ENCODE measurements at places on chromosomes 3 and 15.

GRCh38 chr3:125032100-125032643, 23.6 kb downstream of the HEG1 start:
- no peak for DNase-seq

- no peak for DNase-seq
Observed at GRCh38 chr3:118729546-118729945, 305.1 kb downstream of the IGSF11 start.

DNA sequence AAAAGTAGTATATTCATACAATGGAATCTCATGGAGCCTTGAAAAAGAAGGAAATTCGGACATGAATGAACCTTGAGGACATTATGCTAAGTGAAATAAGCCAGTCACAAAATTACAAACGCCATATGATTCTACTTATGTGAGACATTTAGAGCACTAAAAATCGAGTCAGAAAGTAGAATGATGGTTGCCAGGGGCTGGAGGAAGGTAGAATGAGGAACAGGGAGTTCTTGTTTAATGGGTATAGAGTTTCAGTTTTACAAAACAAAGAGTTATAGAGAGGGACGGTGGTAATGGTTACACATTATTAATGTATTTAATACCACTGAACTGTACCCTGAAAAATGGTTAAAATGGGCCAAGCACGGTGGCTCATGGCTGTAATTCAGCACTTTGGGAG, 19.5 kb downstream of the UBXN7 start:
- no peak for DNase-seq

DNA sequence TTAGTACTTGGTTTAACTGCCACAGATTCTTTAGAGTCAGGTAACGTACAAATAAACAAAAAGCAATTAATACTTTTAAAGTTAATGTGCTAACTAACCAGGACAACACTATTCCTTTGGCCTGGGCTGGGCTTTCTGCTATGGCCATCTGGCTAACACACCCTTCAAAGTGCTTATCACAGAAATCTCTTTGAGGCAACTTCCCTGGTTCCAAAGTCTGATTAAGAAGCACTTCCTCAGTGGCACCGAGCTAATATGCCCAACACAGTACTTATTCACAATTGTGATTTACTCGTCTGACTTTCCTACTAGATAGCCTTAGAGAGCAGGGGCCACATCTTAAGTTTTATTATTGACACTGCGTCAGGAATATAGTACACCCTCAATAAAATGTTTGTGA, 191.4 kb downstream of the MEIS2 start:
- DNase-seq: no peak

DNA sequence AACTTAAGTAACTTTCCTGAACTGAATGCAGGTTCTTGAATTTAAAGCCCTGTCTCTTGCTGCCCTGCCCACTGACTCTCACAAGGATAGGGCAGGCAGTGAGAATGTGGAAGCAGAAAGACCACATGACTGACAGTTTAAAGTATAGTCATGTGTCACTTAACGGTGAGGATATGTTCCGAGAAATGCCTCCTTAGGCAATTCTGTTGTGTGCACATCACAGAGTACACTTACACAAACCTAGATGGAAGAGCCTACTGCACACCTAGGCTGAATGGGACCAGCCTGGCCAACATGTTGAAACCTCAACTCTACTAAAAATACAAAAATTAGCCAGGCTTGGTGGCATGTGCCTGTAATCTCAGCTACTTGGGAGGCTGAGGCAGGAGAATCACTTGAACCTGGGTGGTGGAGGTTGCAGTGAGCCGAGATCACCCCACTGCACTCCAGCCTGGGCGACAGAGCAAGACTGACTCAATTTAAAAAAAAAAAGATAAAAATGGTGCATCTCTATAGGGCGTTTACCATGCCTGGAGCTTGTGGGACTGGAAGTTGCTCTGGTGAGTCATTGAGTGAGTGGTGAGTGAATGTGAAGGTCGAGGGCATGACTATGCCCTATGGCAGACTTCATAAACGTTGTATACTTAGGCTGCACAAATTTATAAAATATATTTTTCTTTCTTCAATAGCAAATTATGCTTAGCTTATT, 18.9 kb upstream of the COPG1 start:
- DNase-seq: no peak

GRCh38 chr15:90106522-90107117, 4.4 kb upstream of the IDH2 start:
- DNase-seq: no peak

DNA sequence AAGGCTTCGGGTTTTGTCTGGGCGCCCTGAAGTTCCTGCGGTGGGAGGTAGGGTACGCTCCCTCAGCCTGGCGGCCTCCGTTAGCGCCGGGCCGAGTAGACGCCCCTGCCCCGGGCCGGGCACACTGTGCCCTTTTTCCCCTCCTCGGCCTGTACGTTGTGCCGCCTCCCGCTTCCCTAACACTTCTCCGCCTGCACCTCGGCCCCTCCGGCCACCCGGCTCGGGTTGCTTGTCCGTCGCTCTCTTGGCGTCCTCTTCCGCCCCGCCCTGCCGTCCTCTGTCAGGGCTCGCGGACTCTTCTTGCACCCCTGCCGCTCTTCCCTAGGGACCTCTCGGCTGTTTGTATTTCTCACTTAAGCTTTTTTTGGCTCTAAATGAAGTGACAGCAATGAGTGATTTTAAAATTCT, 384 bp downstream of the KNL1 start:
- DNase-seq: no peak

DNA sequence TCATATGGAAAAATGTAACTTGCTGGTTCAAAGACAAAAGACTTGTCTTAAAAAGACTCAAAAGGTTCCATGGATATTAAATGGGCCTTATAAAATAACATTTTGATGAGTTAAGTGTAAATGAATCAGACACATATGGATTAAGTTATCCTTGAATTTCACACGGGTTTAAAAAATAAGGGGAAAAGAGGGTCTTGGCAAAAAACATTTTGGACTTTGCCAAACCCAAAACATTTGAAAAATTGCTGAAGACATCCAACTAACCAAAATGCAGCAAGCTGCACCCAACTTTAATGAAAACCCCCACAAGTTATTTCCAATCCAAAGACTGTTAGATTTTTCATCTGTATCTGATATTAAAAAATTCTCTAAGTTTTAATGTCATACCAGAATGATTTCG, 200.7 kb downstream of the MEIS2 start:
- DNase-seq: no peak

DNA sequence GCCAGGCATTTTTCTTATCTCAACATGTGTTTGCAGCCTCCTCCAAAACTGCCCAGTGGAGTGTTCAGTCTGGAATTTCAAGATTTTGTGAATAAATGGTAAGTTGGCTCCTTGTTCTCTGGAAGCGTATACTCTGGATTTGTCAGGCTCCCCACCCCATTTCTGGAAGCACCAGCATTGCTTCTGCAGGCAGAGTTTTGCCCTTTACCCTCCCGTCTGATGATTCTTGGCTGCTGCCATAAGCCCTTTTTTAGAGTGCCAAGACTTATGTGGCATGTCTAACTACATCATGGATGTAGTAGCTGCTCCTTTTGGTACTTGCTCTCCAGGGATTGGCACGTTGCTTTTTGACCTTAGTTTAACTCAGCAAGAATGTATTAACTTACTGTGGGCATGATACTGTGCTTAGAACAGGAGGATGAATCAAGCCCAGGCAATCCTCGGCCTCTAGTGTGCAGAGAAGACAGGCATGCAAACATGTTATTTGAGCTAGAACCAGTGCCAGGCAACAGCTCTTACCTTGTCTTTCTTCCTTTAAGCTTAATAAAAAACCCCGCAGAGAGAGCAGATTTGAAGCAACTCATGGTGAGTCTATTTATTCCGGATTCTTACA, 8.3 kb downstream of the SNAPC5 start:
- no peak for DNase-seq

GRCh38 chr3:14177580-14178246, 688 bp downstream of the XPC start:
- no peak for DNase-seq

DNA sequence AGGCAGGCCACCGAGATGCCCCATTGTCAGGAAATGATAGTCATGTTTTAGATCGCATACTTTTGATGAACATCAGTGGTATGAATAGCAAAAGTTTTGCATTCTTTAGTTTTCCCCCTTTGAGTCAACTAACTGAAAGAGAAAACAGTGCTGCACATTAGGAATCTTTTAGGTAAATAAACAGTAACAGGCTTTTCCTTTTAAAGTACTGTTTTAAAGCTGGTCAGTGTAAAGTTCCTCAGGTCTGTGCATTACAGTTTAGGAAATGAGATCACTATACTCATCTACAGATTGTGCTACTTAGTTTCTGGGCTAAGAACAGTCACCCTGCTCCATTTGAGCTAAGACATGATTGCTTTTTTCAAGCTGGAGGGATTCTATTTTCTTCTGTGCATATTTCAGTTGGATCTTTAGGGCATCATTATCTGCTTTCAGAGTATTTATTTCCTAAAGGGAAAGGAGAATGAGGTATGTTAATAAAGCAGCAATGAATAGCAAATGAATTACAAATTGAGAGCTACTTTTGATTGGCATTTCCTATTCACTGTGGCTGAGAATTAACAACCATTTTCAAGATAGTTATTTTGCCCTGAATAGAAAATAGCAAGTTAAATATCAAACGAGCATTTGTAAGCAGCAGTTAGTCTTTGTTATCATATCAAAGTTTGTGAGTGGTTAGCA, 36.5 kb downstream of the FAM98B start:
- no peak for DNase-seq

GRCh38 chr3:88219138-88219792, 69.5 kb downstream of the C3orf38 start:
- DNase-seq: no peak

DNA sequence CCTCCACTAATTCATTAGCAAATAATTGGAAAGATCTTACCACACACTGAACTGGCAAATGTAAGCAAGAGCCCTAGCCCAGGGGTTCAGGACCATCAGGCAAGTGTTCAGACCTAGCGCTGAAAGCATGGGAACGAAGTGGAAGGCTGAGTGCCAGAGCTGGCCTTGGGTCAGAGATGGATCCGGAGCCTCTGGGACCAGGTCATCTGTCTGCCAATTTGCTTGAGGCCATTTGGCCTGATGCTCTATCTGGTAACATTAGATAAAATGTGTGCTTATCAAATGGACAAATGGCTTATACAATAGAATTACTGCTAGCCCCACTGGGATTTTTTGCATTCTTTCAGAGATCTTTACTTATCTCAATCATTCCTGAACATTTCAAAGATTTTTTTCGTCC, 1.4 kb upstream of the TMC3 start:
- DNase-seq: no peak

DNA sequence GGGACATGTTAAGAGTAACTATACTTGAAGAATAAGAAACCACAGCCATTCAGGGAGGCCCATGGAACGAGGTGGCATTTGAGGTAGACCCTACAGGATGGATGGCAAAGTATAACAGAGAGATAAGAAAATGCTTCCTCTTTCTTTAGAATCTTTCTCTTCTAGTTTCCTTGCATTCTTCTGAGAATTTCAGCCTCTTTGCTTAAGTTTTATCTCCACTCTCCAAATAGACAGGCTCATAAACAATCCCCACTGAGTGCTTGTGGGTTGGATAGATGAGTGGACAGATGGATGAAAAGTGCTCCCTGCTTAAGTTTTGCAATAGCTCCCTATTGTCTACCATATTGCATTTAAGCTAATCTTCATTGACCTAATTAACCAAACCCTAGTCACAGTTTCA, 103.7 kb downstream of the MEX3B start:
- DNase-seq: no peak

DNA sequence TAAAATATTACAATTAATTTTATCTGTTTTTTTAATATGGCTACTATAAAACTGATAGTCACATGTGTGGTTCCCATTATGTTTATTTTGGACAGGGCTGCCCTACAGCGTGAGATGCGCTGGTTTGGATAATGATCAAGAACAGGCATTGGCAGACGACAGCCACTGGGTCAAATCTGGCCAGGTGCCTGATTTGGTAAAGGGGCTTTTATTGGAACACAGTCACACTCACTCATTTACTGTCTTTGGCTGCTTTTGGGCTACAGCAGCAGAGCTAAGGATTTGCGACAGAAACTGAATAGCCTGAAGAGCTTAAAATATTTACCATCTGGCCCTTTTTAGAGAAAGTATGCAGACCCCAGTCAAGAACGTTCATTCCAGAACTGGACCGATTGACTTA, 724.2 kb upstream of the CFAP20DC start:
- DNase-seq: no peak

GRCh38 chr15:29127506-29128430, 141.9 kb downstream of the NSMCE3 start:
- no peak for DNase-seq

- DNase-seq: no peak
Observed at GRCh38 chr3:20325563-20325962, 139.6 kb upstream of the SGO1 start.

- no peak for DNase-seq
Observed at GRCh38 chr3:19149368-19149767, 1.1 kb downstream of the KCNH8 start.

GRCh38 chr3:64957408-64958198, 269.8 kb upstream of the ADAMTS9 start:
- no peak for DNase-seq

- peak; percentile 6 for DNase-seq
Observed at GRCh38 chr3:115099986-115100571, 47.0 kb downstream of the ZBTB20 start.

DNA sequence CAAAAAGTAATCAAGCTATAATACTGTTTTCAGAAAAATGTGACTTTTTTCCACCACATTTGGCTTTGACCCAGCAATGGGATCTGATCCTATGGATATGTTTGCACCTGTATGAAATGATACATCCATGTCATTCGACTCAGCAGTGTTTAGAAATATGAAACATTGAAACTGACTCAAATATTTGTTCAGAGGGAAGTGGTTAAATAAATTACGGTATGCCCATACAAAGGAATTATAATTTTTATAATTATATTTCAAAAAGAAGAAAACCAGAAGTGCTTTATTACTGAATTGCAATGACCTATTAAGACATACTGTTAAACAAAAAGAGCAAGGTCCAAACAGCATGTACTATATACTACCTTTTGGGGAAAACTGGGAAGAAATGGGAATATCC, 546.5 kb downstream of the MAGI1 start:
- DNase-seq: no peak

GRCh38 chr3:146374146-146374545, 95.2 kb downstream of the PLSCR2 start:
- no peak for DNase-seq

DNA sequence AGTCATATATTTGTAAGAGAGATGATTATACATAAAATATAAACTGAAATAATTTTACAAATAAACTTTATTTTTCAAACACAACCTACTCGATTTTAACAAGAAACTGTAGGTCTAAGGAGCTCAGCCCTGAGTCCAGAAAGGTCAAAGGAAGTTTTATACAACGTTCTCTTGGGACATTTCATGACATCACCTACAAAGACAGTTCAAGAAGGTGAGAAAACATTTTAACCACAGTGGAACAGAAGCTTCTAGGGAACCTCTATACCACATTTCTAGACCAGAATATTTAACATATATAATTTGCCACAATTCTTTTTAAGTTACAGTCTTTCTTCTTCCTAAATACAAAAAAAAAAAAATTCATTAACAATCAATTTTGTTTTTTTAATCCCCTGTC, 40.1 kb downstream of the CBLB start:
- no peak for DNase-seq

DNA sequence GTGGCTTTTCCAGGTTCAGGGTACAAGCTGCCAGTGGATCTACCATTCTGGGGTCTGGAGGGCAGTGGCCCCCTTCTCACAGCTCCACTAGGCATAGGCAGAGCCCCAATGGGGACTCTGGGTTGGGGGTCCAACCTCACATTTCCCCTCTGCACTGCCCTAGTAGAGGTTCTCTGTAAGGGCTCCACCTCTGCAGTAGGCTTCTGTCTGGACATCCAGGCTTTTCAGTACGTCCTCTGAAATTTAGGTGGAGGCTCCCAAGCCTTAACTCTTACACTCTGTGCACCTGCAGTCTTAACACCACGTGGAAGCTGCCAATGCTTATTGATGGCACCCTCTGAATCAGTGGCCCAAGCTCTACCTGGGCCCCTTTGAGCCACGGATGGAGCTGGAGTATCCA, 22.5 kb upstream of the TM4SF4 start:
- no peak for DNase-seq
